ENCODE measurements at places on chromosomes 2 and 18.

GRCh38 chr18:52007105-52007504 is 332.9 kb upstream of the DCC start:
- no peak for DNase-seq

- DNase-seq, result no peak
Measured at GRCh38 chr2:45825001-45825651, 173.7 kb downstream of the PRKCE start.

GRCh38 chr2:236569573-236569973 is at the start of gene ACKR3:
Gene ACKR3, plus strand, starts transcription at chr2:236569825. Its CDS starts 10,641 bp downstream, at chr2:236580466.
- DNase-seq, result peak; percentile 42

DNA sequence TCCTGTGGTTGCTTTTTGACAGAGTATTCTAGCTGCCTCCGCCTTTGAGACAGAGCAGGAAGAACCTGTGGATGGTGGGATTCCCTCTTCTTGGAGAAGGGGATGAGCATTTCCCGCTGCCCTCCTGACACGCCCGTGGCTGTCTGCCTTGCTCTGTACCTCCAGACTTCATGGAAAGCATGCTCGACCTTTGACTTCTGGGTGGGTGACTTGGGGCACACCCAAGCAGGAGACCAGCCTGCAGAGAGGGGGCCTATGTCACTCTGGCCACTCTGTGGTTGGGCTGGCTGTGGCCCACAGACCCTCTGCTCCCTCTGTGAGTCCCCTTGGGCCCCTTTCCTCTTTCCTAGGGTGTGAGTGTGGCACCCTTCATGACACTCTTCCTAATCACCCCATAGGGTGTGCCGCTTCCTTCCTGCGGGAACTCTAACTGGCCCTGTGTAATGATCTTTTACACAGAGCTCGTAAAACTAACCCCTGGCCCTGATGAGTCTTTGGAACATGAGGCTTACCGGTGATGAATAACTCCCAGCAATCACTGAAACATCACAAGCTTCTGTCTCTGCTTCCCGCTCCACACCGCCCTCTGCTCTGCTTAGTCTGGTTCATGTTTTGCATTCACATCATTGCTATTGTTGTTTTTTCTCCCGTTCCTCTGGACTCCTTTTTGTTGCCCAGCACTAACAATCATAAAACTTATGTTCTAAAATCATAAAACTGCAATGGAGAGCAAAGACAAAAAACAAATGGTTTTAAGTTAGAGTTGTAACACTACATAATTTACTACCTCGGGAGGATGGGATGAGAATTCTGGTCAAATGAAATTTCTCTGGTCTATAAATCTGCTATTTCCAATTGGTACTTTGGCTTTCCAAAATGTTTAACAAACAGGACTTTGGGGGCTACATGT is 101.1 kb downstream of the SH3YL1 start:
- DNase-seq, result no peak

- no peak for DNase-seq
Measured at GRCh38 chr2:148994341-148994740, 44.2 kb upstream of the LYPD6B start.

DNA sequence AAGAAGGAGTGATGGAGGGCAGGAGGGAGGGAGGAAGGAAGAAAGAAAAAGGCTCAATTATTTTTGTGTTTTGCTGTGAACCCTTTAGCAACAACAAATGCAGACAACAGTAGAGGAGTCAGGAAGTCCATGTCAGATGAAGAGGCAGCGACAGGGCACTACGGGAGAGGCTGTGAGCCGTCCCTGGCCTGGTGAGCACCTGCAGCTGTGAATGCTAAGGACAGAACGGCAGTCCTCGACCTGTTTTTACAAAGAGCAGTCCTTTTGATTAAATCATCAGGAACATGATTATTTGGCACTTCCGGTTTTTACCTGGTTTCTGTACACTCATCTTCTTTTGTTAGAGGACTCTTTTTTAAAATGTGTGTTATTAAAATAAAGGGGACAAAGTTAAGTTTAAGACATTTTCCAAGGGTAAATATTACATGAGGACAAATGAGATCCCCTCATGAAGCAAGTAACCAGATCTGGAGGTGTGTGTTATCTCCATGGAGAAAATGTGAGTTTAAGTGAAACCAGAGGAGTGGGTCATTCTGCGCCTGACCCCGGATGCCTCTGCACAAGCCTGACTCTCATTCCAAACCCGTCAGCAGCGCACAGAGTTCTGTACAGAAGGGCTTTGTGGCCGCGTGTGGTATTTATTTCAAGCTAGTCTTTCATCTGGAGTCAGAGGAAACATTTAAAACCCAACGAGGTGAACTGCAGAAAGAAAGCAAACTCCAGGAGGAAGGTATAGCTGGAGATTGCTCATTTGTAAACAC is 492.5 kb downstream of the SOX11 start:
- DNase-seq, result no peak

DNA sequence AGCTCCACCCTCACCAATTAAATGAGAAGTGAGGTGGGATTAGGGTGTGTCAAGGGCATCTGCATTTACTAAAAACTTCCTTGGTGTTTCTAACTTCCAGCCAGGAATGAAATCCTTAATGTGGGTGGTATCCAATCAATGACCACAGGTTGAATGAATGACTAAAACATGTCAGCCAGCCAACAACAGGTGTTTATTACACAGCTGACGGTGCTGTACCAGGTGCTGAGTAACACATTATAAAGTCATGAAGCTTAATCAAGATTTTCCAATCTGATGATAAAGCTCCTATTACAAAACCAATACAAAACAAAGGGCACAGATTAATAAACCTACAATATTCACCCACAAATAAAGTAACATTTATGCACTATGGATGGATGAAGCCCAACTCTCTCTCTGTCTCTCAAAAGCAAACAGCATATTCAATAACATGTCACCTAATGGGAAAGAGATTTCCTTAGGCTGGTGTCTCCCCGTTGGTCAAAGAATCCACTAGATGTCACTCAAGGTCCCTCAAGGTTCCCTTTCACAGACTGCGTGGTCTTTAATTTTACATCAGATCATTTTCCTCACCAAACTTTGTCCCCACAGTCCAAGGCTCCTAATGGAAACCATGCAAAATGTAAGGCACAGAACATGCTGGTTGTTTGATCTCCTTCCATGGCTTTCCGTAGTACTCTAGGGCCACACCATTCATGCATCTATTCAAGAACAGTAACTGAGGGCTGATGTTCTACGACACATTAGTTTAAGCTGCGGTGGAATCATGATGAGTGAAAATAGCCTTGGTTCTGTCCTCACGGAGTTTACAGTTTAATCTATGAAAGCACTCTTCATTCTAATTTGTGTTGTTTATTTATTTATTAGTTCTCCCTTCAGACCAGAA is 6.4 kb upstream of the PTPN4 start:
- no peak for DNase-seq

DNA sequence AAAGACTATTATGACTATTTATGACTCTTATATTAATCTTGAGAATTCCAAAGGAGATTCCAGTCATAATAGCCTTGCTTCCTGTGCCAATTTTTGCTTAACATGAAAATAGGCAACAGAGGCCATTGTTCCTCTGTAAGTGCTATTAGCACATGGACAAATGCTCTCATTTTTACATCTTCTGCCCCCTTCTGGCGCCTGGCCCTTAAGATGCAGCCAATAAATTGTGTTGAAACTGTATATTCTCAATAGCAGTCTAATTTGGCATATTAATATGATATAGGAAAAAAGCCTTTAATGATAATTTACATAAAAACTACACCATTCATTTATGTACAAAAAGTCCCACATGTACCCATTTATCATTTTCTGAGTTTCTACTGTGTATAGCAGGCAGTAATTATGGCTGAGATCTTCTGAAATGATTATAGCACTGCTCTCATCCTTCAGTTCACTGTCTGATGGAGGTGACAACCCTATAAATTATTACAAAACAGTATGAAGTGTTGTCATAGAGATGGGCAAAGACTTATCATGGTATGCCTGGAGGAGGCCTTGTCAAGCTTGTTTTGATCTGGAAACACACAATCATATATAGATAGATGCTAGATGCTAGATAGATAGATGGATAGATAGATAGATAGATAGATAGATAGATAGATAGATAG is 613.3 kb downstream of the TSN start:
- no peak for DNase-seq

GRCh38 chr2:44285174-44285573 is 9.9 kb downstream of the SLC3A1 start:
- DNase-seq, result no peak

DNA sequence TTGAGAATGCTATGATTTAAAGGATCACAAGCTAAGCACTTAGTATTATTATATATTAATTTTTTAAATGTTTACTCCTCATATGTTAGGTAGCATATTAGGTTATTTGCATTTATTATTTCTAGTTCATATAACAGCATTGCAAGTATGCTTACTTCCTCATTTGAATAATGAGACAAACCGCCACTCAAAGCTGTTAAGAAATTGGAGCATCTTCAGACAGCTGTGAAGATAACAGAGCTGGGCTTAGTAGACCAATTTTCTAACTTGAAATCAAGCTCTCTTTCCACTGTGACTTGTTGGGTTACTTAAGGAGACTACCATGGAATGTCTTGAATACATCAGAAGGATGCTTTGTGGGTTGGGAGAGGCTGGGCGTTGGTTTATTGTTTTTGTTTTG is 139.3 kb downstream of the ASXL3 start:
- DNase-seq, result no peak

DNA sequence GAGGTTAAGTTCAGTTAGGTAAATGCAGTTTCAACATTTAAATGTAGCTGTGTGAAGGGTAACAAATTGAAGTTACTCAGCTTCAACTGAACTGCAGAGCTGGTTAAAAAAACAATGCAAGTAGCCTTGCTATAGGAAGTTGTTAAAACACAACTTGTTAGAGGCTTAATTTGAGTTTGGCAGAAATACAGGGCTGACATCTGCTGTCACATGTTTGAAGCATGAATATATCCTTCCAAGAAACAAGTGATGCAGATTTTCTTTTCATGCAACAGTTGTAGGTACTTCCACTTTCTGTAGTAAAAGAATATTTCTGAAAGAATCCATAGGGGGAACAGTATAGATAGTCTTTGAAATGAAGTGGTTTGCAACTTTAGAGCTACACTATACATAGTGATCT is 208.7 kb upstream of the RASGRP3 start:
- no peak for DNase-seq

GRCh38 chr2:182941121-182941722 is 74.8 kb upstream of the FRZB start:
- DNase-seq, result no peak

GRCh38 chr18:32763293-32763692 is 9.5 kb downstream of the KLHL14 start:
- no peak for DNase-seq

DNA sequence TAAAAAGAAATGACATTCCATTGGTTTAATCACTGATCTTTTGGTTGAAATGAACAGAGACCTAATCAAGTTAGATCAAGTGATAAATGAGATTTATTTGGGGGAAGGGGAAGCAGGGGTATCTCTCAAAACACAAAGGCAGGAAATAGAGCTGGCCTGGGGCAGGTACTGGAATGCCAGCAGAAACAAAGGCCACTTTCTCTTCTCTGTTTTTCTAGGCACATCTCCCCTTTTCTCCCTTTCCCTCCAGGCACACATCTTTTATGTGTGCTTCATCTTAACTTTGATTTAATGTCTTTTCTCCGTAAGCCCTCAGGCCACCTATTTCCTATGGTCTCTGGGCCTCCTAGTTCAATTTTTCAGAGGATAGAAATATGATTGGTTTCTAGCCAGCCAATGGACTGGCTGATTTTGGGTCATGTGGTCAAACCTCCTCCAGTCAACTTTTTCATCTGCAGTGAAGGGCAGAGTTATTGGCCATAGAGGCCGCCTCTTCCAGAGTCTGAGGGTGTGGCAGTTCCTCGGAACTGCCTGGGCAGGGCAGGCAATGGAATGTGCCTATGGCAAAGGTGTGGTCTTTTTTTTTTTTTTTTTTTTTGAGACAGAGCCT is 58.9 kb upstream of the FAM136A start:
- DNase-seq, result no peak

GRCh38 chr2:191711621-191712020 is 33.7 kb downstream of the NABP1 start:
- no peak for DNase-seq

DNA sequence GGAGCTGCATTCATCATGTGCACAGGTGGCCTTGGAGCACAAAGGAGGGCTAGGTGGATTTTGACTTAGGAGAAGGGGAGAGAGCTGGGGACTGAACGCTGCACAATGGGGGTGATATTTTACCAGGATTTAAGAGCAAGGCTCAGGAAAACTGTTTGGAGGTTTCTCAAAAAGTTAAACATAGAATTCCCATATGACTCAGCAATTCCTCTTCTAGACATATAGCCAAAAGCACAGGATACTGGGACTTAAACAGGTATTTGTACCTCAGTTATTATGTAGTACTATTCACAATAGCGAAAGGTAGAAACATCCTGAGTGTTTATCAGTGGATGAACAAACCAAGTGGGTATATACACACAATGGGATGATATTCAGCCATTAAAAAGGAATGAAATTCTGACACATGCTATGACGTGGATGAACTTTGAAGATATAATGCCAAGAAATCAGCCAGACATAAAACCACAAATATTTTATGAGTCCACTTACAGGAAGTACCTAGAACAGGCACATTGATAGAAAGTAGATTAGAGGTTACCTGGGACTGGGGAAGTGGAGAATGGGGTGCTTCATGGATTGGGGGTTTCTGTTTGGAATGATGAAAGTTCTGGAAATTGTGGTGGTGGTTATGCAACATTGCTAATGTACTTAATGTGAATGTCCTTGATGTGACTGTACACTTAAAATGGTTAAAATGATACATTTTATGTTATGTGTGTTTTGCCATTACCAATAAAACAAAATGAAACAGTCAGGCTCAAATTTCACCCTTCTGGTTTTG is 216.9 kb downstream of the HAUS1 start:
- DNase-seq, result no peak

- DNase-seq, result no peak
Measured at GRCh38 chr18:28189400-28190239, 12.7 kb upstream of the CDH2 start.

GRCh38 chr2:189641590-189641989 is 19.7 kb upstream of the ASNSD1 start:
- DNase-seq, result no peak

- DNase-seq, result no peak
Measured at GRCh38 chr2:9740382-9741073, 102.7 kb upstream of the TAF1B start.

Measured in stimulated activated CD4-positive, alpha-beta T cell treated with anti-CD3 and anti-CD28 coated beads, TNF-alpha, amount 100 ng/mL, for 1 hour (primary cell).